Activated naive CD8-positive, alpha-beta T cell treated with anti-CD3 and anti-CD28 coated beads for 36 hours (primary cell): ENCODE measurements at places on chromosomes 13 and 19.

- no peak for DNase-seq
Measured at GRCh38 chr19:30556230-30556711, 184.1 kb downstream of the ZNF536 start.

DNA sequence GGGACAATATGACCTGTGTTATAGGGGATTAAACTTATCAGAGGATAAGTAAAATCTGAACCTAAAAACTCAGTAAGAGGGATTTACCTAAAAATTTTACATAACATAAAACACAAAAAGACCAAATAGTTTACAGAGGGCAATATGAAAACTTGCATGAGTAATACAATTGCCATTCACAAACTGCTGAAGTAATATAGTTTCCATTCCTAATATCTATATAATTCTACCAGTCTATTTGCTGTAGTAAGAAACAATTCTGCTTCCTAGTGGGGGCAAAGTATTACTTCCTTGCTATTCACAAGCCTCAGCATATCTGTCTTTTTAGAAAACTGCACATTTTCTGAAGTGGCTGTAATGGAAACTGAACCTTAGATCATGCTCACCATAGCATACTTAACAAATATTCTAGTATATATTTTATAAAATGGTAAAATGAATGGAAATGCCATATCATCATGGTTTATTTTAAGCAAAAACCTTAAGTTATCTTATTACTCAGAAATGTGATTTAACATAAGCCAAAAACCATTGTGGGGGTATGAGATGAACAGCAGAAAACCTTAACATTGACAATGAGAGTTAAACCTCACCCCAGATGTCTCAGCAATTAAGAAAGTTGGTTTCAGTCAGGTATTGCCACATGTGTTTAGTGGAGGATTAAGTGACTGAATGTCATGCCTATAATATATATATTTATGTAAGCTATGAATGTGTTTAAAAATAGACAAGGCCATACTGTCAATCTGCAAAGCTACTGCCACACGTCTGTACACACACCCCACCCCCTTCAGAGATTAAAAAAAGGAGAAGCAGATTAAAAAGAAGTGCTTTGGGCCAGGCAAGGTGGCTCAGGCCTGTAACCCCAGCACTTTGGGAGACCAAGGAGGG, 136.8 kb downstream of the MIPEP start:
- no peak for DNase-seq

DNA sequence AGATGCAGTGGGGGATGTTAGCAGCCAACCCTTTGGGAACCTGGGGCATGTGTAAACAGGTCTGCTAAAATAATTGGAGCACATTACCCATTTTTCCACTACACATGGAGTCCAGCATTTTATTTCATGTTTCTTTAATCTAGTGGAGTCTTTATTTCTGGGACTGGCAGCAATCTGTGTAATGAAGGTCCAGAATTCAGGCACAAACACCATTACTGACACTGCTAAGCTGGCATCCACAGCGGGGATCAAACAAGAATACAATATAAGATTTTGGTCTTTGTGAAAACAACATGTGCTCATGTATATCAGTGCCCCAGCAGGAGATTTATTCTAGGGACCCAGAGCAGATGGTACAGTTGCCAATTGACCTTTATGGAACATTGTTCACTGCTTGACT, 1587.0 kb upstream of the PRR20A start:
- no peak for DNase-seq

DNA sequence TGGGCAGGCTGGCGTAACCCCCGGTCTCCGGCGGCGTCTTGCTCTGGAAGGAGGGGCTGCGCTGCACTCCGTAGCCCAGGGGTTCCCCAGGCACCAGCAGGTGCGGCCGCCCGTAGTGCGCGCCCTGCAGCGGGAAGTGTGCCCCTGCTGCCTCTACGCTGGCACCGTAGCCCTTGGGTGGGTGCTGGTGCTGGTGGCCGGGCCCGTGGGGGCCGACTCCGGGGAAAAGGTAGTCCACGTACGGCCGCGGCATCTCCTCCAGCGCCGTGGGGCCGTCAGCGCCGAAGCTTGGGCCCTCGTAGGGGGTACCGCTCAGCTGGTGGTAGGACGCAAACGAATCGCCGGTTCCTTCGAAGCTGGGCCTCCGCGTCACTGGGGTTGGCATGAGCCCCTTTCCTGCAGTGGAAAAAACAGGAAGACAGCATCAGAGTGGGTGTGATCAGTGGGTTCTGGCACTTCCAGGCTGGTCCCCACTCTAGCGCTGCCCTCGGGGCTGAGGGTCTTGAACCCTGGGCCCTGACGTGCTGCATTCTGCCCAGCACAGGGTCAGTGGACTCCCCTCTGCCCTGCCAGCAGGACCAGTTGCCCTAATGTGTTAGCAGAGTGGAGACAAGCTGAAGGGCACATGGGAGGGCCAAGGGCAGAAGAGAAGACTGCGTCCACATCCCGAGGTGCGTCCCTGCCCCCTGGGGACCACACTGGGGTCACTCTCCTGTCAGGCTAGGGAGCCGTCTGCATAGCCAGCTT, 72.3 kb downstream of the LATS2 start:
- DNase-seq, result no peak

DNA sequence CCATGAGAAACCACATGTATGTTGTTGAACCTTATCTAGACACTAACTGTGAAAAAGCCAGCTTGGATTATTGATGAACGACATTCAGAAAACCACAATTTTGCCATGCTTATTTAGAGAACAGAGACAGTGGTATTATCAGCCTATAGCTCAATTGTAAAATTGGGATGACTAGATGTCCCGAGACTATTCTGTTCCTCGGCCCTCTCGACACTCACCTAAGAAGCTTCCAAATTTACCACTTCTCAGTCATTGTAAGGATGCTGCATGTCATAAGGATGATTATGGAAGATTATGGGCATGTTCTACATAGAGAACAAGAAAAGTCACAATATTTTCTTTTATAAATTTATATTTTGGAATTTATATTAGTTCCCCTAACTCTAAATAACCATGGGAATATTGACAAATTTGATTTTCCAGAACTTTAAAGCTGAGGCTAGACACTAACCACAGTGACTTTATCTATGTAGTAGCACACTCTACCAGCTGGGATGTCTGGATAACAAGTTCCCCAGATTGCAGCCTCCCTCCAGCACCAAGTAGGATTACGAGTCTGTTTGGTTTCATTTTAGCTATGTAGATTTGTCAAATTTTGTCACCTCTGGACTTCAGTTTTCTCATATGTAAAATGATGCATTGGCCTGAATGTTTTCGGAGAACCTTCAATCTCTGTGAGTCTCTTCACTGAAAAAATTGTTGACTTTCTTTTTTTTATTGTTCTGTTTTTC, 513.6 kb downstream of the IRS2 start:
- DNase-seq, result no peak

DNA sequence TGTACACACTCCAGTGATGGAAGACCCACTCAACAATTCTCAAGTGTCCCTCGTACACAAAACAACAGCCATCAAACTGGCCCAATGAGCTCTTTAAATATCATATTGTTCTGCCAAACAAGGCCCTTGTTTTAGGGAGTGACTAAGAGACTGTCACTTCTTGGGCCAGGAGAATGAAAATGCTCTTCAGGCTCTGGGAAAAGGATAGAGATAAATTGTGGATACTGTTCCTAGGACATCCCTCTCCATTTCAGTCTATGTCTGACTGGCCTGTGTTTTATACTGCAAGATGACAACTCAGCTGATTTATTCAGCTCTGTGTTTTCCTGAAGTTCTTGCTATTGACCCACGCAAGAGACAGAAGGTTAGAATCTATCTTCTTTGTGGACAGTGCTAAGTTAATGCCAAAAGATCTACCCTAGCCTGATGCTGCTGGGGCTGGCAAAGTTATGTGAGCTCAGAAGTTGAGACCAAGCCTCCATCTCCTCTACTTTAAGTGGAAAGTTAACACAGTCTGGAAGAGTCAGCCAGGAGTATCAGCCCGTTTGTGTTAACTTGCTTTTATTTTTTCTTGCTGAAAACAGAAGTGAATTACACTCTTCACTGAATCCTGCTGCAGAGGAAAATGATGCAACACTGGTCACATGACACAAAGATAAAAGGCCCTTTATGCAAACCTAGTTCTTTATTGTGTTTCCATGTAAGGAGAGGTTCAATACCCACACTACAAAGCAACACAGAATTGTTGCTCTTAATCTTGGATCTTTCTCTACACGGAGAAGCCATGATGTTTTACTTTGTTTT, 14.6 kb downstream of the FRY start:
- DNase-seq, result no peak

- DNase-seq, result no peak
Measured at GRCh38 chr13:25409938-25410337, 38.2 kb downstream of the ATP8A2 start.

DNA sequence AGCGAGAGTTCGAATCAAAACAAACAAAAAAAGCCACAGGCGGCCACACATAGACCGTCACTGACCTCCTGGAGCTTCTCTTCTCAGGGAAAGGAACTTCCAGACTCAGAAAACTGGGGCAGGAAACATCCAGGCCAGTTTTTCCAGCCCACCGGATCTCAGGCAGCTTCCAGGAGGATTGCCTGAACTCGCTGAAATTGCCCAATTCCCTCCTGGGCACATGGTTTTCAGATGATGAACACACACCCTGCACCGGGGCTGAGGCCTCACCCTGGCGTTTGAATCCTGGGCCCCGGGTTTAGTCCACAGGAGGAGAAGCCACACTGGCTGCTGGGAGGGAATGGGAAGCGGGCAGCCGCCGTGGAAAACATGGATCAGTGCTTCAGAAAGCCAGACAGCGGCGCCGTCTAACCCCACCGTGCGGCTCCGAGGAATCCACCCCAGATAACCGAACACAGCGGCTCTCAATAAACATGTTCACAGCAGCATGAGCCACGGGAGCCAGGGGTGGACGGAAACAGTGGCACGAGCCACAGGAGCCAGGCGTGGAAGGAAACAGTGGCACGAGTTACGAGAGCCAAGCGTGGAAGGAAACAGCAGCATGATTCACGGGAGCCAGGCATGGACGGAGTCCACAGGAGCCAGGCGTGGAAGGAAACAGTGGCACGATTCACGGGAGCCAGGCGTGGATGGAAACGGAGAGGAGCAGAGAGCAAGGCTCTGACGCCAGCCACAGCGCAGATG, 18.2 kb upstream of the PTBP1 start:
- DNase-seq, result no peak

GRCh38 chr19:29499921-29500590, 25.7 kb upstream of the VSTM2B start:
- no peak for DNase-seq

DNA sequence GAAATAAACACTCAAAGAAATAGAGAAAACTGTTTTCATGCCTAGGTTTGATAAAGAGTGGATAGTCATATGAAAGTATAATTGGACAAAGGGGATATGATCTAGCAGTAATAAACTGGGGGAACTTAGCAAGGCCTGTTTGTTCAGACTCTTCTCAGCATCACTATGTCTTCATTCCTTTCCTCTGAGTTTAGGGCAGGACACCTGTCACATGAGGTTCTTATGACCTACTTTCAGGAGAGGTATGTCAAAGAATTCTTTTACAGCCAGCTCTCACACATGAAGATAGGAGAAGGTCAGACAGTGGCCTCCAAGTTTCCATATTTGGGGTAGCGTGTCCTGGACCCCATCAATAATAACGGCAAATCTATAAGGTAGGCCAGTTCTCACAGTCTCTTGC, 11.4 kb upstream of the RFXAP start:
- DNase-seq, result no peak

GRCh38 chr13:48110931-48111721, 16.2 kb upstream of the MED4 start:
- no peak for DNase-seq

DNA sequence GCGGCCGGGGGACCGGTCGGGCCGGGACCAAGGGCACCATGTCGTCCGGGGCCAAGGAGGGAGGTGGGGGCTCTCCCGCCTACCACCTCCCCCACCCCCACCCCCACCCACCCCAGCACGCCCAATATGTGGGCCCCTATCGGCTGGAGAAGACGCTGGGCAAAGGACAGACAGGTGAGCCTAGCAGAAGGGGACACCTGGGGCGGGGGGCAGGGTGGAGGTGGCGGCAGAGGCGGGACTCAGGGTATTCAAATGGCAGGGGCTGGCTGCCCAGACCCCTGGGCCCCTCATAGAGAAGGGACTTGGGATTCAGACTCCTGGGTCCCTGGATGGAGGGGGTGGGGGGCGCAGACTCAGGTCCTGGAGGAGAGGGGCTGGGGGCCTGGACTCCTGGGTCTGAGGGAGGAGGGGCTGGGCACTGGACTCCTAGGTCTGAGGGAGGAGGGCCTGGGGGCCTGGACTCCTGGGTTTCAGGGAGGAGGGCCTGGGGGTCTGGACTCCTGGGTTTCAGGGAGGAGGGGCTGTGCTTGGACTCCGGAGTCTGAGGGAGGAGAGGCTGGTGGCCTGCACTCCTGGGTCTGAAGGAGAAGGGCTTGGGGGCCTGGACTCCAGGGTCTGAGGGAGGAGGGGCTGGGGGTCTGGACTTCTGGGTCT, 735 bp downstream of the BRSK1 start:
- DNase-seq, result no peak

GRCh38 chr13:35994131-35994966, 136.8 kb downstream of the DCLK1 start:
- no peak for DNase-seq

DNA sequence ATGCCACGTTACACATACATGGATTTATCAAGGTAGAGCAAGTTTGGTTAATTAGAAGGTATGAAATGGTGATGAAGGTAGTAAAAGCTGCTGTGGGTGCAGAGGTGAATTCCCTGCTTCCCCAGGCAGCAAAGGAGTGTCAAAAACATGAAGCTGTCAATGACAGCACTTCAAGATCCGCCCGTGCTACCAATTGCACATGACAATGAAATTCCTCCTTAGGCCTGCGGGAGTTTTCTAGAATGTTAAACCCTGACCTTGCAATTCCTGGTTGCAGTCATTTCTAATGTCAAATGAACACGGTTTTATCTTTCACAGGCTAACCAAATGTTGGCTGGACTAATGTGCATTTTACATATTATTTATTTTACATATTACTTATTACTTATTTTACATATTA, 67.7 kb upstream of the LSM14A start:
- no peak for DNase-seq

DNA sequence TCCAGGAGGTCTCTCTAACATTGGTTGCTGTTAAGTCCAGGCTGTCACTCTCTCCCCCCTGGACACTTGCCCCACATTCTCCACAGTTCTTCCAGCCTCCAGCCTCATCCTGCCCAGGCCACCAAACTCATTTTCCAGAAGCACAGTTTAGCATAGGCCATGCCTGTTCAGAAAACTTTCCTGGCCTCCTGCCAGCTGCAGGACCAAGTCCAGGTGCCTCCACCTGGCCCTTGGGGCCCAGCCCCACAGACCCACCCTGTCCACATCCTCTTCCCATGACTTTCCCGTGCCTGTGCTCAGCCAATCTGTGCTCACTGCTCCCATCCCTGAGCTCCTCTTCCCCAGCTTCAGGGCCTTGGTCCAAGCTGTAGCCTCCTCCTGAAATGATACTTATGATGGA, 905.0 kb downstream of the UQCRFS1 start:
- DNase-seq, result no peak

GRCh38 chr13:44971656-44972595, 17.3 kb downstream of the NUFIP1 start:
- no peak for DNase-seq

DNA sequence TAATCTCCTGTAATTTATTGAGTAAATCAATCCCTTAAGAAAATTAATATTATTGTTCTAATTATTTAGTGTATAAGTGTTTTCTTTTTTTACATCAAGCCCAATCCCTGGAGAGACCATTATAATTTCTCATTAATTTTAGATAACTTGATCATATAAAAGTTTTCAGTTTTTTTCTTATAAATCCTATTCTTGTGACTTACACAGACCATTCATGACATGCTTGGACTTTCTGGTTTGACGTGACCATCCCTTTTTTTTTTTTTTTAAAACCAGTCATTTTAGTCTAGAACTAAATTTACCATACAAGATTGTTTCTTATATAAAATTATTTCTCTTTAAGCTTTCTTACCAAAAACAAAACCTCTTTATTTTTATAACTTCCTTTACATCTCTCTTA, 5.4 kb upstream of the MTRF1 start:
- DNase-seq, result no peak
